Esophagus squamous epithelium (tissue), 5 donors: ENCODE measurements at places on chromosomes 11 and 22.

DNA sequence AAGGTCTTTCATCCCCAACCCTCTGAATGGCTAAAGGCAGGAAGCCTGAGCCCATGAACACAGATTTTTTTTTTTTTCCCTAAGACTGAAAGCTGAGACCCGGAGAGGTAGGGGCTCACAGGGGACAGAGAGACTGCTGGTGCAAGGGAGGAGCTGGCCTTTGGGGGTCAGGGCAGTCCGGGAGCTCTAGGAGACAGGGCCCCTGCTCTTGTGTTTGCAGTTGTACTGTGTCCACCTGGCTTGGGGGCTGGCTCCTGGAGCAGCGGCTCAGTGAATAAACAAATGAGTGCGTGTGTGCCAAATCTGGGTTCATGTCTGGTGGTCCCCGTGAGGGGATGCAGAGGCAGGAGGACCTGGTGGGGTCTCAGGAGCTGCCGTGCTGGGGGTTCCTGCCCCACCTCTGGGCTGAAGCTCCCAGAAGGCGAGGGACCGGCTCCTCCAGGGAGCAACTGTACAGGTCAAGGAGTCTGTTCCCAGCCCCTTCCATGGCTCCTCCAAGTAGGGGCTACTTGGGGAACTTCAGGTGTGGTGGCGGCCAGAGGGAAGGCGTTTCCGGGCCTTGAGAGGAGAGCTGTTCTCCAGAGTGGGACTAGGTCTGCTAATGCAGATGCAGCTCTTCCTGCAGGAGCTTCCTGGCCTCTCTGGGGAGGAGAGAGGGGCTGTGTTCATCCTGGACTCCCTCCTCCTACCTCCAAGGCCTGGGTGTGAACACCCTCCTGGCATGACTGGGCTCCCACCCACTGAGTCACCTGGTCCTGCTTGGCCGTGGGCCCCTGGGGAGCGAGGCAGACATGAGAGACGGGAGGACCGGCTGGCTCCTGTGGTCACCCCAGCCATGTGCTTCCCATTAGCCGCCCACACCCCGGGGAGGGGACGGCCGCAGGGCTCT is 57.6 kb downstream of the FBXO7 start:
- no peak for DNase-seq

DNA sequence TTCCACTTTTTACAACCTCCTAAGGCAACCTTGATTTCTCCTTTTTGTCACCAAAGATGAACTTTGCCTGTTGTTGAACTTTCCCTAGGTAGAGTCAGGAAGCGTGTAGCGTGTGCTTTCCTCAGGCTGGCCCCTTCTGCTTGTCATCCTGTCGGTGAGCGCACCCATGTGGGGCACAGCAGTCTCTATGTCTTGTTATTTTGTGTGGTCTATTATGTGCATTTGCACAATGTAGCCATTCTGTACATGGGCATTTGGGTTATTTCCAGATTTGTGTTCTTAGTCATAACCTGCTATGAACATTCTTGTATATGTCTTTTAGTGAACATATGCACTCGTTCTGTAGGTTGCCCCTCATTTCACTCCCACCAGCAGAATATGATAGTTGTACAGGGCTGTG is 34.9 kb downstream of the CABIN1 start:
- DNase-seq: no peak

- no peak for DNase-seq
Measured at GRCh38 chr11:90849312-90849711, 626.5 kb upstream of the CHORDC1 start.

DNA sequence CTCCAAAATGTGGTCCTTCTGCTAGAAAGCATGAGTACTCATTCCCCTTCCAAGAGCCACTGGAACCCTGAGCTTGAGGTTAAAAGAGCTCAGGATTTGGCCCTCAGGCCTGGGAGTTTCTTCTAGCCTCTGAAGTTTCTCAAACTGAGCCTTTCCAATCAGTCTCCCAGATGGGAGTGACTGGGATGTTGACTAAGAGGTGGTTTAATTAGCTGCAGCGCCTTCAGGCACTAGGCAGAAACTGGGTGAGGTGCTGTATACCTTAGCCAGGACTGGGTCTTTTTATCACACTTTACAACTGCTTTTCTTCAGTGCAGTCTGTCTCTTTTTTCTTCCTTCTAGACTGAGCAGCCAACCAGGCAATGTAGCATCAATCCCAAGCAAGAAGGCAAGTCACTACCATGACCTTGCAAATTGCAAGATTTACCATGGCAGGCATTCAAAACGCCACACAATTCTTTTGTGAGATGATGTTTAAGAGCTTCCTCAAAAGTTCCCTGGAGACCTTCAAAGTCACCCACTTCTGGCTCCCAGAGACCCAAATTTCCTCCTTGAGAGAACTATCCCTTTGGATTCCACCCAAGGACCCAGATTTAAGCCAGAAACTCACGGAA is 93.0 kb downstream of the SLC1A2 start:
- DNase-seq: no peak

DNA sequence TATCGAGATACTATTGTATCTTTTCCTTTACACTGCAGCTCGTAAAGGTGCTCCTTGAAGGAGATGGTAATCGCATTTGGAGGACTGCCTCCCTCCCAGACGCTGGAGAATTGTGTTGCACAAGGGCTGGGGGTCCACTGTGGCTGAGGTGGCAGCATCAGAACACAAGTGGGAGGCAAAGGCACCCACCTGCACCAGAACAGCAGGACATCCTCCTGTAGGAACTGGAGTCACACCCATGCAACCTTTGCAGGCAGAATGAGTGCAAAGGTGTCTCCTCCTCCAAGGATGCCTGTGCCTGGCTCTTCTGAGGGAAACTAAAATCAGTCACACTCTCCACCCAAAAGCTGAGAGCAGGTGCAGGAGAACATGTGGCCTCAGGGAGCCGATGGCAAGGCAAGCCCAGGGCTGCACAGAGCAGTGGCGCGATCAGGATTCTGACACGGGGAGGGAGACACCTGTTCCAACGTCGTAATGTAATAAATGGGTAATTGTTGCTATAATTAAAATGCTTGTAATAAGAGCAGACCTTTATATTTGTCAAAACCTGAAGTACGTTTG is 1501.4 kb downstream of the TBC1D22A start:
- DNase-seq: no peak

DNA sequence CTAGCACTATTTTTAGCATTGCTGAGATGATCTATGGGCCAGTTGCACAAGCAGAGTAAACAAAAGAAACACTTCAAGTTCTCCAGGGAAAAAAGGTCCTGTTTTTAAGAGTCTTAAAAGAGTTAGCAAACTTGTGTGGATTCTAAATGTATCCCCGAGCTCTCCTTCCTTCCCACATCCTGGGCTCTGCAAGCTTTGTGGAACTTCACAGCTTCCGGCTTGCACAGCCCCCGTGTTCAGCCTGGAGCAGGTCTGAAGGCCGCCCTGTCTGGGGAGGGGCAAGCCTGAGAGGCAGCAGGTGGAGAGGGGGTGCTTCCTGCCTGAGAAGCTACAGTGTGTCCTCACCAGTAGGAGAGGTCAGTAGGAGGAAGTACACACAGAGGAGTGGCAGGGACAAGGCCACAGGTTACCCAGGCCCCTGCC is 35.1 kb upstream of the SUSD2 start:
- DNase-seq: no peak

DNA sequence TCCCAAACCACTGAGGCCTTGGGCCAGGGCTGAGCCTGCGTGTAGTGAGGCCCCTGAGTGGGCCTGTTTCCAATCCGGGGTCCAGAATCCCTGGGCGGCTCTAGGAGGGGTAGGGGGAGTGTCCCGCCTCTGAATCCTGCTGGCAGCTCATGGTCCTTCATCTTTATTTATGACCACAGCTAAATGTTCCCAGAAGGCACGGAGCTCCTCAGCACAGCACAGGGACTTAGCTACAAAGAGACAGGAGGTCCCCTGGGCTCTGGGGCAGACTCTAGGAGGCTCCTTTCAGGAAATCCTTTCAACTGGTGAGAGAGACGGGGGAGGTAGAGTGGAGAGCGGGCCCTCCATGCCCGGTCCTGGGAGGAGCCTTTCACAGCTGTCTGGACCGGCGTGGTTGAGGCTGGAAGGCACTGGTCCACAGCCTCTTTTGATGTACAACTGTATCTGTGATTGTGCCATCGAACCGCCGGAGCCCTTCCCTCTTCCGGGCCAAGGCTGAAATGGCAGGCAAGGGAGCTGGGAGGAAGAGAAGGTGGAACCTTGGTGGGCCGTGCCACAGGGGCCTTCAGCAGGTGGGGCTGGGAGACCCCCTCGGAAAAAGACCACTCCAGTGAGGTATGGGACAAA is 46.8 kb downstream of the SCUBE1 start:
- DNase-seq: no peak

DNA sequence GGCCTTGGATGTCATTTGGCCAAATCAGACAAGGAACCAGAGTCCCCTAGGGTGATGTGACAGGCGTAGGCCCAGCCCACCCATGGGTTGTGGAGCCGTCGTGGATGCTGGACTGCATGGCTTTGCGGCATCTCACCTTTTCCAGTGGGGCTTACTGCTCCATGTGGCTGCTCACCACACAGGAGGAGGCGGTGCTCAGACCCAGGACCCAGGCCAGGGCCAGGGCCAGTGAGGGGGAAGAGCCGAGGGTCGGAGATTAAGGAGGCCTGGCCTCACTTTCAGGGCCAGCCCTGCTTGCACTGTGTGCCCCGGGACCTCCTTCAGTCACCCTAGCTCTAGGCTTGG is 105.6 kb downstream of the ST3GAL4 start:
- no peak for DNase-seq

- no peak for DNase-seq
Measured at GRCh38 chr22:23763954-23764353, 1.2 kb downstream of the C22orf15 start.

- DNase-seq: no peak
Measured at GRCh38 chr11:45102810-45103621, 43.4 kb upstream of the PRDM11 start.

GRCh38 chr11:11464555-11464954 is 111.5 kb upstream of the CSNK2A3 start:
- no peak for DNase-seq

GRCh38 chr11:14118072-14118471 is 155.5 kb downstream of the SPON1 start:
- no peak for DNase-seq

DNA sequence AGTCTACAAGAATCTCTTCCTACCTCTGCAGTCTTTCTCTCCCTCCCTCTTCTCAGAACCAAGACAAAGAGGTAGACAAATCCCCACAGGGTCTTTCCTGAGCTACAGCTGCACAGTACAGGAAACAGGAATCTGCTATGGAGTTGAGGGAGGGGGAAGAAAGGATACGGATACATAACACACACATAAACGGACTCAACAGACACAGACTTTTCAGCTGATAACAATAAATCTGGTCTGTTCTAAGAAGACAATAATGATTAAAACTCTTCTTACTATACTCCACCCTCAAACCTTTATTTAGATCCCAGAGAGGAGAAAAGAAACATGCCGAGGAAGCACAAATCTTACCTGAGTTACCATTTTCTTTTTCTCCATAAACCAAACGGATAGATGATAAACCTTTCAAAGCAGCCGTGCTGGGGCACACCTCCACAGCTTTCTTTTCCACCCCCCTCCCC is 122.2 kb downstream of the APOL5 start:
- no peak for DNase-seq

GRCh38 chr11:122207921-122208764 is 92.1 kb upstream of the BLID start:
- no peak for DNase-seq

- DNase-seq: no peak
Measured at GRCh38 chr22:26952451-26953011, 295.1 kb downstream of the MIAT start.

DNA sequence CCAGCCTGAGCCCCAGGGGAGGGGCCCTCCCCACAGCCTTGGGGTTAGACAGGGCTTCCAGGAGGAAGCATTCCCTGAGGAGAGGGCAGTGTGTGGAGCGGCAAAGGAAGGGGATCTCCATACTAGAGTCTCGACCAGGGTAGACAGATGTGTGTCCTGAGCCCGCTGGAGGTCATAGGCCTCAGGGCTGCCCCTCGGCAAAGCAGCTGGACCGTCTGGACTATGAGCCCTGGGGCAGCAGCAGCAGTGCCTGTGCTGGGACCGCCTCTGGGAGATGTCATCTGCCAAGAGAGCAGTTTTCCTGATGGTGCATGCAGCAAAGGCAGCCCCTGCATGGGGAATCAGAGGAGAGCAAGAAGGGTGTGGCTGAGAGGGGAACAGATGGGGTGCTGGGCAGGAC is 20.8 kb upstream of the TCF20 start:
- DNase-seq: no peak

- DNase-seq: no peak
Measured at GRCh38 chr11:104286129-104286528, 122.2 kb upstream of the PDGFD start.

DNA sequence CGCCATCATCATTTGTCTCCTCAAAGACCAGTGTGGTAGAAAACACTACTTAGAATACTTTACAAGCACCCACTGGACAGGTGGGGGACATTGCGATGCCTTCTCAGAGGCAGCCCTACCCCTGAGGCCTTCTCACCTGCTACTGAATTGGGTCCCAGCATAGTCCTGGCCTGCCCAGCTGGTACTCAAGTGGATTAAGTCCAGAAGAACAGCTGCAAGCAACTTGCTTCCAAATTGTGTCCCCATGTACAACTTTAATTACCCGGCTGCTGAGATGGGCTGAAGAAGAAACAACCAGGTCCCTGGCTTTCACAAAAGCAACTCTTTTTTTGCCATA is 12.3 kb downstream of the ABTB2 start:
- DNase-seq: no peak

DNA sequence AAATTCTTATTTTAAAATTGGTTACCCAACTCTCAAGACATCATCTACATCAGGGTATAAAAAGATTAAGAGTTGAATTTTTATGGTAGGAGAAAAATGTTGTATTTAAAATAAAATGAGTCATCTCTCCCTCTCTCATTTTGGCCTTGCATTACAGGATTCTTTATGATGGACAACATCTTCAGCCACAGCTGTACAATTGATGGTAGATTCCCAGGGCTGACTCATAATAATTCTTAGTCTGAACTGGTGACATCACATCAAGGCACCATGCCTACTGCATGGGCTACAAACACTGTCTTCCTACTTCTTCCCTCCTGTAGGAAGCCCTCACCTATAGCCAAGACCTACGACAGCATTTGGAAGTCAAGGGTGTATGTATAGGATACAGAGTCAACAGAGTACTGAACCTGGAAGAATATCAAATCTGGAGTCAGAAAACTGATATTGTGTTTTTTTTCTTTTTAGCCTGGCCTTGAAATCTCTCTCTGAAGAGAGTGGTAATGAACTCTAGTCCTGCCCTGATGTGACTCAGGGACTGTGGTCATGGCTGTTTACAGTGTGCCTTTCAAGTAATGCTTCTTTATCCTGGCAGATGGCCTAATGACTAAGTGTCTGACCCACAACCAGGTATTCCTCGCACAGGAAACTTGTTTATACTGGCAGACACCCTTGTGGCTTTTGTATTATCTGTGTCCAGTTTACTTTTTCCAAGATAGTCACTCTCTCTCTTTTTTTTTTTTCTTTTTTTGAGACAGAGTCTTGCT is 32.5 kb downstream of the MRGPRX2 start:
- no peak for DNase-seq
